ENCODE measurements at places on chromosomes 11 and 22.

GRCh38 chr11:132466983-132467382 lies 1065.3 kb downstream of the OPCML start:
- DNase-seq, result no peak

DNA sequence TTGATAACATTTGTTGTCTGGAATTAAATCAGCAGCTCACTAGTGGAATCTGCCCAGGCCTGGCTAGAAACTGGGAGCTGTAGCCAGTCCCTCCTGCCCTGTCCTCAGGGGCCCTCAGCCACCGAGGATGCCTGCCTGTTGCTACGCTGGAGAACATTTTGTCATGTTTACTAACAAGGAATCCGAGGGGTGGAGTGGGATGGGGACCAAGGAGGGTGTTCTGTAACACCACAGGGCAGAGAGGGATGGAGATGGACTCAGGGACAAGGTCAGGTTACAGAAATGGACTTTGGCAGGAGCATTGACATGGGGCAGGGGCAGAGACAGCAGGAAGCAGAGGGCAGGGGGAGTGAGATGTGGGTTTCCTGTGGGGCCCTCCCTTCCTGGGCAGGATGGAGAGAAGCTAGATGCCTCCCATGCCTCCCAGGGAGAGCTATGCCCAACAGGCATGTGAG lies 45.8 kb upstream of the AMPD3 start:
- no peak for DNase-seq

DNA sequence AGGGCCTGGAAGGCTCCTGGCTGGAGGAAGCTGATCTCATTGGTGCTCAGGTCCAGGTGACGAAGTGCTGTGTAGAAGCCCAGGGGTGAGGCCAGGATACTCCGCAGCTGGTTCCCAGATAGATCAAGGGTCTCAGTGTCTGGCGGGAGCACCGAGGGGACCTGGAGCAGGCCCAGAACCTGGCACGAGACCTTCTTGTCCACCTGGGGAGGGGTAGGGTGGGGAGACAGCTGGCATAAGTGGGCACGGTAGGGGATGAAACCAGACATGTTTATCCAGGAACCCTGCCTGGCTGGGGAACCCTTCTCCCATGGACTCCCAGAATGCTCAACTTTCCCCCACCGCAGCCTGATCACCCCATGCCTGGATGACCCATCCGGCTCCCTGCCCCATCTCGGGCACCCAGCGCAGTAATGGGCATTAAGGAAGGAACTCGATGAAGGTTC lies 9.2 kb downstream of the LRRC32 start:
- no peak for DNase-seq

DNA sequence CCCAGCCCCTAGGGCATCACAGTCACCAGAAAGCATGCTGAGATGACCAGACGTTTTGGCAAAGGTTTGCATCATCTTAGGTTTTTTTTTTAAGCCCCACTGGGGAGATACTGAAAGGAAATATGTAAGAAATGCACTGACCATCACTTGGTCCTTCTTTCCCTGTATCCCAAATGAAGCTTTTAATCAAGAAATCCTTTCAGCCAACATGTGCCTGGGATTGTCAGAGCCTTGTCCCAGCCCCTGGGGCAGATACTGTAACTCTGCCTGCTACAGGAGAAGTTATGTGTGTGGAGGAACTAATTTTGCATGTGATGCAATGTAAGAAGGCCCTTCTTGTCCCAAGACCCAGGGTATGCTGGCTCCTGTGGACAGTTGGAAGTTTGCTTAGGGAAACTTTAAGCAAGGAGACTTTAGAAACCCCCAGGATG lies 65.6 kb downstream of the PPFIBP2 start:
- no peak for DNase-seq

- DNase-seq, result no peak
These were observed 10.5 kb downstream of the SMTNL1 start for GRCh38 chr11:57547854-57548377.

DNA sequence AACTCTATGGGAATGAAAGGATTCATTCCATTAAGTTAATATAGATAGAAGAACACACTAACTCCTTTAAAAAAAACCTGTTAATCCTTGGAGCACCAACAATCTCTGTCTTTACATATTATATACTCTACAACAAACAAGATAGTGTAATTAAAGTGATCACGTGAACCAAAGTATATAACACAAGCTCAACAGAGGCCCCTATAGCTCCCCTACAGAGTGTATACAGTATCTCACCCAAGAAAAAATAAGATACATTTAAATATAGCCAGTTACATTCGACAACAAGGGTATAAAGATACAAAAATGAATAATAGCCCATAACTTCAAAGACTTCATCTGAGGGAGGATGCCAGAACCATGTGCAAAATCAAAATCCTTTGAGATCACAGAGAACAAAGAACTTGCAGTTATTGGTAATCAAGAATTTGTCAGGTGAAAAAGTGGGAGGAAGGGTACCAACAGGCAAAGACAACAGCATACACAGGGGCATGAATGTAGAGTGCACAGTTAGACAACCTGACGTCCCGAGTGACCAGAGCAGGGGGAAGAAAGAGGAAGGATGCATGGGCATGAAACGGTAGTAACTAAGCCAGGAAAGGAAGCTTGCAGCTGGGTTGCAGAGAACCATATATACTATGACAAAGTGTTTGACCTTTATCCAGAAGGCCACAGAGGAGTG lies 4.7 kb downstream of the FCHSD2 start:
- DNase-seq, result no peak

DNA sequence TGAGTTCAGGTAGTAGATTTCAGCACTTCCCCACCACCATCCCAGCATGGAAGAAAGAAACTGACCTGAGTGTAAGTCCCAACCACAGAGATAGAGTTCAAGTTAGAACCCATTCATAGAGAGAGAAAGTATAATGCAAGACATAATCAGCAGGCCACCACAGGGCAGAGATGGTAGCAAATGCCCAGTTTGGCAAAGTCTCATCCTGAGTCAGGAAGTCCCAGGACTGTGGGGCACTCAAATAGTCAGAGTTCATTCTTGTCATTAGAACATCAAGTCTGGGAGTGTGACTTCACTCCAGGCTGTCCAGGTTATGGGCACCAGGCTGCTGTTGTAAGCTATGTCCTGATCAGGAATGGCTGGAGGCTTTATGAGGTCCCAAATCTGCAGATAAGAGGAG lies 72.0 kb upstream of the USP47 start:
- DNase-seq, result no peak

DNA sequence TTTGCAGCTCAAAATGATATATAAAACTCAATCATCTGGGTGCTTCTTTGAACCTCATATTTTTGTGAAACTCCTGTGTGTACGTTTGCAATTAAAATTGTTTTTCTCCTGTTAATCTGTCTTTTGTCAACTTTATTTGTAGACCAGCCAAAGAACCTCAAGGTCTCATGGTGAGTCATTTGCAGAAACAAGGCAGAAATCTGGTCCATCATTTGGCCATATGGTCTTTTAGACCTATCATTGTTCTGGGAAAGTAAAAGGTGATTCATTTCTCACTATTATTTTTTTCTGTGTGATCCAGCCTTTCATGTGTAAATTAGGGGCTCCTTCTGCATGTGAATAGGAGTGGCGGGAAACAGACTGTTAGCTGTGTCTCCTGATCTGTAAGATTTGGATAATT lies 399.1 kb upstream of the DDI1 start:
- no peak for DNase-seq

DNA sequence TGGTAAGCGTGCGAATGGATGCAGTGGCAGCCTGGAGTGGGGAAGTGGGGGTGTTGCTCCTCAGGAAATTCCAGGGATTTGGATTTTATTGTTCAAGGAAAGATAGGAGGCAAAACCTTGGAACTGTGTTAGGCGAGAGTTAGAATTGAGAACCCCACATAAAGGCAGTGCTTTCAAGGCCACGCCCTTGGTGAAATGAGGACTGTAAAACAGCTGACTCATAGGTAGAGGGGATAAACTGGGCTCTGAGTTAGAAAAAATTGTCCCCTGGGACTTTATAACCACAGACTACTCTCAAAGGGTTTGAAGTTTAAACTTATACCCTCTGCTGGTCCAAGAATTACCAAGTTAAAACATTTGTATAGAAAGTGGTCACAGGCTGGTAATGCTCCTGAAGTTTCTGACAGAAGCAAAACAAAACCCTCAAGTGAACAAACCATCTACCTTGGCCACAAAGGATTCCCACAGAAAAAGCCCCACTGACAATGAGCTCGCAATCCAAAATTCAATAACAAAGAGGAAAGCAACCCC lies 250.3 kb upstream of the TBCEL start:
- DNase-seq, result no peak

DNA sequence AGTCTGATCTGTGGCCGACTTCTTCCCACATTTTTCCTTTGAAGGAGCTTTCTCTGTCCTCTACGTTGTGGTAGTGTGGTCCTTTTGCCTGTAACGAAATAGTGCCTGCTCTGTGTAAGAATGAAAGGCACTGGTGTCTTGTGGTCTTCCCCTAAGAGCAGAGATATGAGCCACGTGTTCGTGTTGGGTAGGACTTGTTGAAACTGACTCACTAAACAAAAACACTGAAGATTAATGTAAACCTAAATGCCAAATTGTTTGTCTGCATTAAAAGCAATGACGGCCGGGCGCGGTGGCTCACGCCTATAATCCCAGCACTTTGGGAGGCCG lies 10.1 kb upstream of the RPS3 start:
- DNase-seq, result no peak

DNA sequence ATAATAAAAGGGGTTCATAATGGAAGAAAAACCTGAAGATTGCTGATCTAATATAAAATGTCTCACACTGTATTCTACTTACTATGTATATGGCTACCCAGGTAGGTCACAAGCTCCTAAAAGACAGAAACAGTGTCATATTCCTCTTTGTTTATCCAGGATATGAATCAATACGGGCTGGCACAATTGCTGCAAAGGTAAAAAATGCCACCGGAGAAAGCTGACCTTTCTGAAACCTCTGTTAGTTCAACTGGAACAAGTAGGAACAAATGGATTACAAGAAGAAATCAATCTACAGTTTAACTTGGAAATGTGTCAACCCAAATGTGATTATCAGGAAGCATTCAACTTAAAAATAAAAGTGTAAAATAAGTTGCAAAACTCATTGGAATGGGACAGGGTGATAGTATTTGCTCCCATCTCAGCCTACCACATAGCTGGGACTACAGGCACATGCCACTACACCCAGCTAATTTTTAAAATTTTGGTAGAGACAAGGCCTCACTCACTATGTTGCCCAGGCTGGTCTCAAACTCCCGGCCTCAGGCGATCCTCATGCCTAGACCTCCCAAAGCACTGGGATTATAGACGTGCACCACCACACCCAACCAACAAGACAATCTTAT lies 27.6 kb downstream of the SLC35F2 start:
- DNase-seq, result no peak

DNA sequence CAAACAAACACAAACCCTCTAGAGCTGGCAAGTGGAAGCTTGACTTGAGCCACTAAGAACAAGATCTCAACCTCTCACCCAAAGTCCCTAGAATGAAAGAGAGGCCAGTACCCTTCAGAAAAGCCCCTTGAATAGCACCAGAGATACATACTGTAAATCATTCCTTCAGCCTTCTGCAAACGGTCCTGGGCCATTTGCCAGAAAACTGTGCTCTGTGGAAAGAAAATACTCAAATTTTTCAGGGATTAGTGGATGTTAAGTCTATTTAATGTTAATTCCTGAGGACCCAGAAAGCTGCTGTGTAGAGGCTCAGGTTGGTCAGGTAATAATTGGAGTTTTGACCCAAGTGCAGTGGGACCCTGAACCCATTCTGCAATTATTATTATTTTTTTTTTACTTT lies 16.9 kb downstream of the SERPINH1 start:
- DNase-seq, result no peak

DNA sequence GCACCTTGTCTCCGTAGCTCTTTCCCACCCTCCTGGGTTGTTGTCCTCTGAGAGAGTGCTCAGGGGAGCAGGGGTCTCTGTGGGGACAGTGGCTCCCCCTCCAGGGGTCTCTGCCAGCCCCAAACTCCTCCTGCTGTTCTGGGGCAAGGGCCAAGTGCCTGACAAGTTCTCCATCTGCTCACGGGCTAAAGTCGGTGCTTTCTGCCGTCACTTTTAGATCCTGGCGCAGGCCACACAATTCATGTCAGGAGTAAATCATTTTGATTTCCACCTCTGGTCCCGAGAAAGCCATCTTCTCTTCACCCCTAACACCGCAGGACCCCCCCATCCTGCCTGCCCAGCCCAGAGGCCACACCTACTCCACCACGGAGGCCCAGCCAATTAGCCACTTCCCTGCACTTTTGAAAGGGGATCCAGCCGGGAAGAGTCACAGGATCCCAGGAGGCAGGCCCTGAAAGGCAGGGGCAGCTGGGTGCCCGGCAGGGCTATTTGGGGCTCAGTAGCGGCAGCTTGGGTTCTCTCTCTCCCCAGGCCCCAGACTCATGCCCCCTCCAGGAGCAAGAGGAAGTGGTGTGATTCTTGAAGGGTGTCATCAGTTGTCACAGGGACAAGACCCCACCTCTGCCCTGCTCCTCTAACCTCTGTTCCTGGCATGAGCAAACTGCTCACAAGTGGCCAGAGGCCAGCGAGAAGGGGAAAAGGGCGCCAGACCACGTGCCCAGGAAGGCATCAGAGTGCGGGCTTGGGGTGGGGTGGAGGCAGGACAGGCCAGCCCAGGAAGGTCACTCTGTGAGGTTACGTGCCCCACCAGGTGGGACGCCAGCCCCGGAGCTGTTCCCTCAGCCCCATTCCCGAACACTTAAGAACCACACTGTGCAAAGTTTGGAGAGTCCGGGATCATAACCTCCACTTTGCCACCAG lies 1.3 kb downstream of the MACROD1 start:
- no peak for DNase-seq

DNA sequence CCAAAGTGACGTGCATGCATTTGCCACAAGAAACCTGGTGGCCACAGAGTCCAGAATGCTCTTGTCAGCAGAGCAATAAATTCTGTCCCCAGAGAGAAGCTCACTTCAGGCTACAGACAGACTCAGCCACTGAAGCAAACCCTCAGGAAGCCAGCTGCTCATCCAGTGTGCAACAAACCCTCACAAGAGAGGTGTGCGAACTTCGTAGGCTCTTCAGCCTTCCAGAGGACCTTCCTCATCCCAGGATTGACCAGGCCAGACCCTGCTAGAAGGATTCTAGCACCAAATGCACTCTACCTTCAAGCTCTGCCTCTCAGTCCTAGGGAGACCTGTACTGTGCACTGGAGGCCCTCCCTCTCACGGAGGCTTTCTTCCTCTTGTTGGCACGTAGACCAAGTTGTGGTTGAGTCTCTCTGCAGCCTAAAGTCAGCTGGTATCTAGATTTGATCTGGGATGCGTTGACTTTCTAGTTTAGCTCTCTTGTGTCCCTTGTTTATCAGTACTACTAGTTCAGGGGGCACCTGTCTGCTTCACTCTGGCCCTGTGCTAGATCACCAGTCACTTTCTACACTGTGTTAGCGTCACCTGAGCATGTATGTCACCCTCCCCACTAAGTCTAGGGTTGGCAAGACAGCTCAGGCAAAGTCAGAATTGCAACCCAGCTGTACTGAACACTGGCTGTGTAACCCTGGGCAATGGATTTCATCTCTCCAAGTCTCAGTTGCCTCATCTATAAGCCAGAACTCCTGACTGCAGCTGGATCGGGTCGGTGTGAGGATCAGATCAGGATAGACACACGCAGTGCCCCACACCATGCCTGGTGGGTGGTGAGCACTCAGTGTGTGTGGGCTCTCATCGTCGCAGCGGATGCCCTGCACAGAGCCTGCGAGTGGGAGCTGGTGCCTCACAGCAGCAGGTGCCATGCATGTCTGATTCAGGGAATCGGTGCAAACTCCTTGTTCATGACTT lies 22.1 kb upstream of the TMPRSS13 start:
- no peak for DNase-seq

- no peak for DNase-seq
These were observed 28.5 kb downstream of the P4HA3 start for GRCh38 chr11:74282914-74283371.

Data from Caco-2 (cell line).